ENCODE measurements at places on chromosomes 7 and 10.

- no peak for DNase-seq
These were observed 108.7 kb upstream of the GLI3 start for GRCh38 chr7:42345478-42346299.

GRCh38 chr10:13913897-13914296 lies 327.1 kb downstream of the PRPF18 start:
- DNase-seq = no peak

DNA sequence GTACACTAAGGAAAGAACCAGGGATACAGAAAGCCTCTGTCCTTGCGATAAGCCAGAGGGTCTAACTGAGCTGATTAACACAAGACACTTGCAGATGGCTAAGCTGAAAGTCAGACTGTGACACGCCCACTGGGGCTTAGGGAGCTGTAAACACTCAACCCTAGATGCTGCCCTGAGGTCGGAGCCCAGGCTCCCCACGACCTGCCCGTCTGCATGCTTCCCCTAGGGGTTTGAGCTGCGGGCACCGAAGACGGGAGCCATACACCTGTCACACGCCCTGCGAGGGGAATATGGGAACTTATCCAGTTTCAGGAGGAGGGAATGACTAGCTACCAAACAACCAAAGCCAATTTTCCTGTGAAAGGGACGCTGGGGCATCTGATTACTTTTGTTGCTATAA lies 96.0 kb downstream of the HTR5A start:
- no peak for DNase-seq

GRCh38 chr7:127891854-127892438 lies 139.3 kb downstream of the LRRC4 start:
- DNase-seq = no peak

GRCh38 chr10:15518250-15518649 lies 147.2 kb upstream of the FAM171A1 start:
- no peak for DNase-seq

DNA sequence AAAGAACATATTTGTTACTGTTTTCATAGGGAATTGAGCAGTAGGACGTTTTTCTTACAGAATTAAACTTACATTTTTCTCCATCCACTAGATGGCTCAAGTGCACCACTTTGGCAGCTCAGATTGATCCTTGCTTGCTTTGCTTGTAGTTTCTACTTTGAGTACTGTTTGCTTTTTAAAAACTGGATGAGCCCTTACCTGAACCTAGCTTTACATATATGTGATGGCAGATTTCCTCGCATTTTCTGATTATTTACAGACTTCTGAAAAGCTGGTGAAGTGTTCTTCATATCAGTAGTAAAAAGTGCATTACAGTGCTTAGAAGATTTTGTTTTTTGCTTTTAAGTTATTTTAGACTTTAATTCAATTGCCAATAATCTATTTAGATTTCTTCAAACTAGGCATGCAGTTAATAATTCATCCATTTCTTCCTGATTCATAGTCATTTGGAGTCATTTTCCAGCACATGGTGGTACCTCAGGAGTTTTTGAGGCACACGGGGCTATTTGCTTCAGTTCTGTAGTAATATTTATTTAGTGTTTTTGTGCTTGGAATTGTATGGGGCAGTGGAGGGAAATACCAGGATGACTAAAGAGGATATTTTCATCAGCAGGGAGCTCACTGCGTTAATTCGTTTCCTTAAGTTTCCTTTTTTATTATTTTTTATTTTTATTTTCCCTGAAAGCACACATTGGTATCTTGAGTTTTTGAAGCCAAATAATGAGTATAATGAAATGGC lies 57.3 kb downstream of the MAPK8 start:
- no peak for DNase-seq

DNA sequence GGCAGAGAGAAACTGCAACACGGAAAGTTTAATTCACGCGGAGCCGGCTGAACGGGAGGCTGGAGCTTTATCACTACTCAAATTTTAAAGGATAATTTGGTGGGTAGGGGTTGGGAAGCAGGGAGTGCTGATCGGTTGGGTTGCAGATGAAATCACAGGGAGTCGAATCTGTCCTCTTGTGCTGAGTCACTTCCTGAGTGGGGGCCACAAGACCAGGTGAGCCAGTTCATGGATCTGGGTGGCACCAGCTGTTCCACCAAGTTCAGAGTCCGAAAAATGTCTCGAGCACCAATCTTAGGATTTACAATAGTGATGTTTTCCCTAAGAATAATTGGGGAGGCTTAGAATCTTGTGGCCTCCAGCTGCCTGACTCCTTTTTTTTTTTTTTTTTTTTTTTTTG lies 3.6 kb upstream of the PRAP1 start:
- DNase-seq = no peak

- DNase-seq = no peak
These were observed 13.9 kb downstream of the TRIM8 start for GRCh38 chr10:102657984-102658724.

- DNase-seq = no peak
These were observed 15.1 kb downstream of the LSMEM1 start for GRCh38 chr7:112495810-112496462.

DNA sequence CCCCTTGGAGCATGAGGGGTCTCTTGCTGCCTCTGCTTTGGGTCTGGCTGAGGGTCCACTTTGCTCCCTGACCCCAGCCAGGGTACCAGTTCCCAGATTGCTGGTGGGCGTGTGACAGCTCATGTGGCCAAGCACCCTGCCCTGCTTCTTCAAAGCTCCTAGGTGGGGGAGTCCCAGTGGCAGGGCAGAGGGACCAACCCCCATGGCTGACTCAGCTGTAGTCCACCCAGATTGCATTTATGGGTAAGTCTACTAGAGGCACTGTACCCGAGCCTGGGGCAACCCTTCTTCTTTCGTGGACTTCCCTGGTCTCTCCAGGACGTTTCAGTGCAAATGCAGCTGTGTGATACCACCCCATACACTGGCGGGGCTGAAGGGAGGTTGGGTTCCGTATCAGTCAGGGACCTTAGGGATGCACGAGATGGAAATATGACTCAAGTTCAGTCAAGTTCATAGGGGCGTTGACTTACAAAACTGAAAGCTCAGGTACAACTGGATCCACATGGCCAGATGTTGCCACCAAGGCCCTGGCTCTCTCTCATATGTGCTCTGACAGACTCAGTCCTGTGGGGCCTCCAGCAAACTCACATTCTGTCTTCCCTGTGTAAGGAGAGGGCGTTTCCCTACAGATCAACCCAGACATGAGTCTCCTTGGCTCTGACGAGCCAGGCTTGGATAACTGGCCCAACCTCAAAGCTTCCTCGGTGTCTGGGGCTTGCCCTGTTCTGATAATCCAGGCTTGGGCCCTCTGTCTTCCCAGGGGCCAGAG lies 13.6 kb downstream of the PTPRE start:
- no peak for DNase-seq

DNA sequence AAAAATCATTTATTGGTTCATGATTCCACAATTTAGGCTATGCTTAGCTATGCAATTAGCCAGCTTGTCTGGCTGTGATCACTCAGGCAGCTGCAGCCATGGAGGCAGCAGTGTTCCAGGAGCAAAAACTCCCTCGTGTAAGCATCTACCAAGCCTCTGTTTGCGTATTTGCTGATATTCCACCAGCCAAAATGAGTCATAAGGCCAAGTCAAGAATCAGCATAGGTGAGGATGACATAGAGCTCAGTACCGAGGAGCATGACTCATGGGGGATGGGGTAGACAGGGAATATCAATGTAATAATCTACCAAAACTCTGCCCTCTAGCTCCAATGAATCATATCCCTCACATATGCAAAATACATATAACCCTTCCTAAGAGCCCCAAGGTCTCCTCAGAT lies 63.3 kb downstream of the IMMP2L start:
- DNase-seq = no peak

DNA sequence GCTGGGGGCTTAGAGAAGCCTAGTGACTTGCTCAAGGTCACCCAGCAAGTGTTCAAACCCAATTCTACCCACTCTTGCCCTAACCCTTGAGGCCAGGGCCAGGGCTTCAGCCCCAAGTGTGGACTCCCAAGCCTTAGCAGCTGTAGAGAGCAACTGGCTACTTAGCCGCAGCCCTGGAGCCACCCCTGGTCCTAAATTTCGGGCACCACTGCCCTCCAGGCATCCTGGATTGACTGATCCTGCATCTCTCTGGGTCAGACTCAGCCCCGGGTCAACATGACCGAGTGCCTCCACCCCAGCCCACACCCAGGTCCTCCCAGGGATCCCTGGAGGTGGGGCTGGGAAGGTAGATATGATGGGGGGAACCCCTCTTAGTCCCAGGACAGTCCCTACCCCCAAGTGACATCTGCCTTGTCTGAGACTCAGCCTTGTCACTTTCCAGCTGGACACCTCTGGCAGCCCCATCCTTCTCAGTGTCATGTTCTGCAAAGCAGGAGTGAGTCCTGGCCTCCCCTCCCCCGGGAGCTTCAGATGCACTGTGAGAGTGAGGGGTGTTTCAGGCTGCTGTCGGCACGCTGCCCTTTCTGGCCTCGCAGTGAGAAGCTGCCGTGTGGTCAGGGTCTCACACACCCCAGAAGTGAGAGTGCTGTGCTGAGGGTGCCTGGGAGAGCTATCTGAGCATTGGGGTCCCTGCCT lies 89.8 kb downstream of the ZMIZ1 start:
- DNase-seq = no peak

GRCh38 chr7:7122701-7123281 lies 59.6 kb upstream of the C1GALT1 start:
- DNase-seq = no peak

DNA sequence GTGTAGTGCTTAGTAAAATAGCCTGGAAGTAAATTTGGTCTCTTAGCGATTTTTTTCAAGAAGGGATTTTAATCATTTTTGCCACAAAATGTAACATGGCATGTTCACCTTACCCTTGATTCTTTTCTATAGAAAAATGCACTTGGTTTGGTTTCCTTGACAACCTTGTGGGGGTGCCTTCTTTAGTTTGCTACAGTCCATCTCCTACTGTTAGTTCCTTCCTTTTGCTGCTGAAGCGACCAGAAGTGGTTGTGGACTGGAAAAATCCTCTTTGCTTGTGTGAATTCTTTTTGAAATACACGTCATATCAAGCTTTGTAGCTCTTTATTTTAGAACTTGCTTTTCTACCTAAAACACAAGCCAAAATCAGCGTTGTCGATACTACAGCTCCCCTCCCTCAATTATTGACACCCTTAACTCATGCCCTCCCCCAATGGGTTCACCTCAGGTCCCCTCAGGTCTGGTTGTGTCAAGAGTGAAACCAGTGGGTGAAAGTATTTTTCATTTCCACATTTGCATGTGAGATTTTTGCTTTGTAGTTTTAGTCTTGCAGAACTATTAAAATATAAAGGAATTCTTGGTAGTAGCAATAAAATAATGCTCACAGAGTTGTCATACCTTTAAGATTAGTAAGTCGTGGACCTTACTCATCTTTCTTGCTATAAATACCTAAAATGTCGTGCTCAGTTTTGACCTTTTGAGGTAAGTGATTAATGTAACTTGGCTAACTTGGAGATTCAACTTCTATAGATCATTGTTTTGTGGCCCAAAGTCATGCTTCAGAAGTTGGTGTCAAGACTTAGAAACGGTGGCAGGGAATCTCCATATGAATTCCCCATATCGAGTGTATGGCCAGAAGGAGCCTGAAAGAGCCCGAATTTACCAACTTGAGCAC lies 1.5 kb downstream of the ACTR3B start:
- DNase-seq = no peak

DNA sequence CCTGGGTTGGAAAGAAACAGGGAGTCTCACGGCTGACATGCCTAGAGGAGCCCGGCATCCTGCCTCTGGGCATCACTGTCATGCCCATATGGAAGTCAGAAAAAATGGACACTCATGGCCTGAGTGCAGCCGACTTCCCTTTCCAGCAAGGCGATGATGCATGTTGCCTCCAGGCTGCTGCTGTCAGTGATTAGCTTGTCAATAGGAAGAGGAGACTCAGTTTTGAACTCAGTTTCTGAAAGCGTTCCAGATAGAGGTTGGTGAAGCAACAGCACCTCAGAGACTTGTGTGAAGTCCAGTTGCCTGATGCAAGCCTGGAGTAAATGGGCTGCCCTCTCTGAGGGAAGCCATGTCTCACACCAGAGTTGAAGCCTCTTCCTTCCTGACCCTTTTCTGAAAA lies 148.4 kb downstream of the TPST1 start:
- no peak for DNase-seq

DNA sequence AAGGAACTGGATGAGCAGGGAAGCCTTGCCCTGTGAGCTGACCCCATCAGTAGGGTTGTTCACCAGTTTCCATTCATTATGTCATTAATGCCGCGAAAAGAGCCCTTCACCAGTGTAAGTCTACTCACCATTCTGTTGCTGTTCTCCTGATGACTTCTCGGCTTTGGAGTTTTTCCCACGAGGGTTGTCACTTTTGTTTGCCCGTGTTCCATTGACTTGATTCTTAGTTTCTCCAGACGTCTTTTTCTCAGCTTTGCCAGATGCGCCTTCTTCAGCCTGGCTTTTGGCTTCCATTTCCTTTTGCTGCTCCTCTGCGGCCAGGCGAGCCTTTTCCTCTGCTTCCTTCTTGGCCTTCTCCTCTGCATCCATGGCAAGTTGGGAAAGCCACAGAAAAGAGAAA lies 128.8 kb downstream of the PPP1R17 start:
- no peak for DNase-seq

GRCh38 chr10:18497806-18498369 lies 153.5 kb downstream of the NSUN6 start:
- DNase-seq = no peak
